ENCODE measurements at places on chromosomes 1 and 21.

DNA sequence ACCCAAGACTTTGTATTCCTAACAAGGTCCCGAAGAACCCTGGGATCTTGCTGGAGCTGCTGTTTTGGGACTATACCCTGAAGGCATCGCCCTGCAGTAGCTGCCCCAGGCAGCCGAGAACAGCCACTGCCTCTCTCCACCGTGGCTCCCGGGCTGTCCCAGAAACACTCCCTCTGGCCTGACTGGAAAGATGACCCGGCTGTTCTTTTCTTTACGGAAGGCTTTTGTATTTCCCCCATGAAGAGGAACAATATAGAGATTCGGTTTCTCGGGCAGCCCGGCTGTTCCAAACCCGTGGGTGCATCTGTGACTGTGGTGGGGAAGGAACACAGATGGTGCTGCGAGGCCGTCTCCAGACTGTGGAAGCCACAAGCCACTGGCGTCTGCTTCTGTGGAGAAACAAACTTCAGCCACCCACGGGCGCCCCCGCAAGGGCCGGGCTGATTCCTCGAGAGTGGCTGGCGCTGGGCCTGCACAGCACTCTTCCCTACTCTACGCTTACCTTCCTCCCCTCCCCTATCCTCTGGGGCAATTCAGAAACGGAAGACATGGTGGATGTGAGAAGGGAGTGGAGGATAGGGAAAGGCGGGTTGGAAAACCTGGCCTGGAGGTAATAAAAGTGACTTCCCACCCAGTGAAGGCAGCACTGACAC is 33.7 kb upstream of the VASH2 start:
- no peak for DNase-seq

- DNase-seq, result no peak
Measured at GRCh38 chr1:26285366-26286063, 5.6 kb downstream of the SH3BGRL3 start.

- DNase-seq, result no peak
Measured at GRCh38 chr1:64505944-64506655, 36.2 kb downstream of the CACHD1 start.

DNA sequence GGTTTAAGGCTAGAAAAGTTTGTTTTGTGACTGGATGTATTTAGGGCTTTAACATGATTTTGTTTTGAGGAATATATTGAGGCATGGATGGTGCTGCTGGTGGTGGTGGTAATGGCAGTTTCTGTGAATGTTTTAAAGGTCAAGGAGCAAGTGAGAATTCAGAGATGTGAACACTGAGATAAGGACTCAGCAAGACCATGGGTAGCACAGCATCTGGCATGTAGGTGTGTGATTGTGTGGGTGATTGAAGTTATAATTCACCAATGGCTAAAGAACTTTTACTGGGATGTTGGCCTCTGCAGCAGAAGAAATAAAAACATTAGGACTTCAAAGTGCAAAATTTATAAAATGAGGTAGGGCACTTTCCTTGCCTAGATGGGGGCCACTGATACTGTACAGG is 65.9 kb downstream of the MACF1 start:
- DNase-seq, result no peak

- DNase-seq, result no peak
Measured at GRCh38 chr1:209708297-209708696, 3.7 kb downstream of the HSD11B1 start.

- DNase-seq, result no peak
Measured at GRCh38 chr1:91851130-91852010, 34.6 kb downstream of the TGFBR3 start.
